ENCODE measurements at places on chromosomes 7 and 10.

GRCh38 chr10:100518761-100519241, 860 bp downstream of the SEC31B start:
- DNase-seq, result peak; percentile 43

DNA sequence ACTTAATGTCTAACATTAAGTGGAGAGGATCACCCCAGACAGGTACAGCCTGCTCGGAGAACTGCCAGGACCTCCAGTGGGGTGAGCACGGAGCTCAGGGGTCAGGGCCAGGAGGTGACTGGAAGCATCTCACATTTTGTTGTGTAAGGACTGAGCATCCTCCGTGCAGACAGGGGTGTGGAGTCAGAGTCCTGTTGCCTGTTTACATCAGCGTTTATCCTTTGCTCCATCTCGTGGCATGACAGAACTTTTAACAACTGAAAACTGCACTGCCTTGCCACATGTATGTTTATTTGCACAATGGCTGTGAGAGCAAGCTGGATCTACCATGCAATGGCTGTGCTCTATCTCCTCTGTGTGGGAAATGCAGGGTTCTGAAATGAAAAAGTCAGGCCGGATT, 175.4 kb upstream of the AKR1E2 start:
- DNase-seq, result no peak

DNA sequence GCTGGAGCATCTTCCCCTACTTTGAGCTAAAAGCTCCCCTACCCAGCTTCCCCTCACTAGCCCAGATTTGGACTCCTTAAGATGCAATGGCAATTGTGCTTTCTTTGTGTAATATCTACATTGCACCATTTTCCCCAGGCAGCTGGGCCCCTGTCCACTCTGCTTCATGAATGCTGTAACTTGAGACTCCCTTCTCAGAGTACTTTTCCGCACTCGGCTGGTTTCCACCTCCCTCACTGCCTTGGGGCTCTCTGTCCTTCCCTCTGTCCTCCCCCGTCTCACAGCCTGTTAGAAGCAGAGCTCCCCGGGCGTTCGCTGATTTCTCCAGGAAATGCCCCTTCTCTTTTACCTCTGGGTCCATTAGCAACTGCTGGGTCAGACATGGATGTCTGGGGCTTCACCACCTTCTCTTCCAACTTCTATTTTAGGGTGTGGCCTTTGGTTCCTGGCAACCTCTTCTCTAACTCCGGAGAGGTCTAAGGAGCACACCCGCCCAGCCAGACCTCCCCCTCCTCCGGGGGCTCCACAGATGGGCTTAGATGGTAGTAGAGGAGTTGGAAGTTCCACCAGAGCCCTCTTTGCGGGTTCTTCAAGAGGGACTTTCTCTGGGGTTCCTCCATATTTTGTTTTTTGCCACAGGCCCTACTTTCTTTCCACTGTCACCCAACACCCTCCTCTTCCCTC, 2.9 kb upstream of the TMEM72 start:
- no peak for DNase-seq

DNA sequence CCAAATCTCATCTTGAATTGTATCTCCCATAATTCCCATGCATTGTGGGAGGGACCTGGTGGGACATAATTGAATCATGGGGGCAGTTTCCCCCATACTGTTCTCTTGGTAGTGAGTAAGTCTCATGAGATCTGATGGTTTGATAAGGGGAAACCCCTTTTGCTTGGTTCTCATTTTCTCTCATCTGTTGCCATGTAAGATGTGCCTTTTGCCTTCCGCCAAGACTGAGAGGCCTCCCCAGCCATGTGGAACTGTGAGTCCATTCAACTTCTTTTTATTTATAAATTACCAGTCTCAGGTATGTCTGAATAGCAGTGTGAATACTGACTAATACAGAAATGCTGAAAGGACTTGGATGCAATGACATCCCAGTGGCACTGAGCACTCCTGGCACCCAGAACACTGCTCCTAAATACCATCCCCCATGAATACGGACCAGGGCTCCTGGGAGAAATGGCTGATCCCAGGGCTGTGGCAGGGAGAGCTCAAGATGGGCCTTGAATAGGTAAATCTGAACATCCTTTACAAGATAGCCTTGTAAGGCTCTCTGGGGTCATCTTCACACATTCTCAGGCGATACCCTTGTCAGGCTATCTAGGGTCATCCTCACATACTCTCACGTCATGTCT, 19.4 kb downstream of the ZFAND2A start:
- DNase-seq, result no peak

DNA sequence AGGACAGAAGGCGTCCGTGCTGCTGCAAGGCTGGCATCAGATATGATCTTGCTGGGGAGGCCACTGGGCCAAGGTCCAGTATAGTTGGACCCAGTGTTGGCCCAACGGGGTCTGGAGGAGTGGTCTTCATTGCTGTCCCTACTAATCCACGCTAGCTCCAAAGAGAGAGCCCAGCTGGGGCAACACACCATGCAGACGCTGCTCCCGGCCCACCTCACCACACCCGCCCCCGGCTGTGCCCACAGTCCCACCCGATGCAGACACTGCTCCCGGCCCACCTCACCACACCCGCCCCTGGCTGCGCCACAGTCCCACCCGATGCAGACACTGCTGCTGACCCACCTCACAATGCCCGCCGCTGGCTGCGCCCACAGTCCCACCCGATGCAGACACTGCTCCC, 121.5 kb downstream of the VIPR2 start:
- no peak for DNase-seq

- no peak for DNase-seq
Measured at GRCh38 chr10:107054469-107055156, 109.9 kb downstream of the SORCS1 start.

- no peak for DNase-seq
Measured at GRCh38 chr10:31582365-31583052, 263.5 kb downstream of the ZEB1 start.

DNA sequence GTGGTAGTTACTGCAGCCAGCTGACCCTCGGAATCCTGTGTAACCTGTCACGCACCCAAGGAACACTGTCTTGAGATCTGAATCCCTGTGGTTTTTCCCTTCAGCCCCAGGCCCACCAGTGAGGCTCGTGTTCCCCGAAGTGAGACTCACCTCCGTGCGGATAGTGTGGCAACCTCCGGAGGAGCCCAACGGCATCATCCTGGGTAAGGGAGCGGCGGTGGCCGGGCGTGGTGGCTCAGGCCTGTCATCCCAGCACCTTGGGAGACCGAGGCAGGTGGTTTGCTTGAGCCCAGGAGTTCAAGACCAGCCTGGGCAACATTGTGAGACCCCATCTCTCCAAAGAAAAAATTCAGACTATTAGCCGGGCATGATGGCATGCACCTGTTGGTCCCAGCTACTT, 549.9 kb upstream of the FOXK1 start:
- DNase-seq, result no peak

- no peak for DNase-seq
Measured at GRCh38 chr7:146791344-146792285, 675.0 kb downstream of the CNTNAP2 start.

- no peak for DNase-seq
Measured at GRCh38 chr10:44967616-44968015, 8.0 kb downstream of the RASSF4 start.

- no peak for DNase-seq
Measured at GRCh38 chr7:77649716-77650349, 46.4 kb upstream of the RSBN1L start.

DNA sequence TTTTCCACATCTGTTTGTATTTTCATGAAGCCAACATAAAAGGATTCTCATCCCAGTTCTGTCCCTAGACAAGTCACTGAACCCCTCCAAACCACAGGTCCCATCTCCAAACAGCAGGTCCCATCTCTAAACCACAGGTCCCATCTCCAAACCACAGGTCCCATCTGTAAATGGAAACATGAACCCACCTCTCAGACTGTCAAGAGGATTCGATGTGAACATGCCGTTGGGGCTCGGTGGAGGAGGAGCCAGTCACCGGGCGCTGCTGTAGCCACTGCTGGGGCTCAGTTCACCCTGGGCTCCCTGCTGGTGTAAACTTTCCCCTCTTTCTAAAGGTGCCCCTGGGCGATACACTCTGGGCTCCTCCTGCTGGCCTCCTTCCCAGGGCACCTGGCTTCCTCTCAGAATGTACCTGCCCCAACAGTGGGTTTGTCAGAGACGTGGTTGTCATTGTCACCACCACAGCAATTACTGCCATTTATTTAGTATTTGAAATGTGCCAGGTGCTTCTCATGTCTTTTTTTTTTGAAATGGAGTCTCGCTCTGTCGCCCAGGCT, 13.0 kb downstream of the LHPP start:
- no peak for DNase-seq

DNA sequence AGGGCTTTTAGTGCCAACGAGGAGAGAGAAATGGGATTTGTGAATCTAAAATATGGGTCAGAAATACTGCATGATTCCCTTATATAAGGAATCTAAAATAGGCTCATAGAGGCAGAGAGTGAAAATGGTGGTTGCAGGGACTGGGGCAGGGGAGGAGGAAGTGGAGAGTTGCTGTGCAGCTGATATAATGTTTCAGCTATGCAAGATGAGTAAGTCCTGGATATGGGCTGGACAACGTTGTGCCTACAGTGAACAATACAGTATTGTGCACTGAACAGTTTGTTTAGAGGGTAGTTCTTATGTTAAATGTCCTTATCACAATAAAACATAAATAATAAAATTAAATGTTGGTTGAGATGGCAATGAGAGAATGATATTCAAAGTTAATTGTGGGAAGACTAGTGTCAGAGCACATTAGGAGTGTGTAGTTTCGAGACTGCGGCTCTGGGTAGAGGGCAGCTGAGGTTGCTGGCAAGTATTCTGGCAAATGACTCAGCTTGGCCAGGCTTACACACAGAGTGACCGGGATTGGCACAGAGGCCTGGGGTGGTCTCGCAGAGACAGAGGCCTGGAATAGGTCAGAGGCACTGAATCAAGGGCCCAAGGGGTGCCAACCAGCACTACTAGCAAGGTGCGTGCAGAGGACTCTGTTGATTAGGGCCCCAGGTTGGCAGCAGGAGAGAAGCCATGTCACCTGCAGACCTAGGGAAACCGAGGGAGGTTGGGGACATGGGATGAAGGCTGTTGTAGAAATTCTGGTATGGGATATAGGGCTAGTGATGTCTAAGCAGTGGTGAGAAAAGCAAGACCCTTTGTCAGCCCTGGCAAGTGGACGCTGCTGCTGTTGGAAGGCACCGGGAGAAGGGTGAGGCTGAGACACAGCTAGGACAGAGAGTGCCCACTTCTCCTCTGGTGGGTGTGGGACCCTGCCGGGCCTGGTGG, 2.8 kb upstream of the DEPP1 start:
- DNase-seq, result no peak

DNA sequence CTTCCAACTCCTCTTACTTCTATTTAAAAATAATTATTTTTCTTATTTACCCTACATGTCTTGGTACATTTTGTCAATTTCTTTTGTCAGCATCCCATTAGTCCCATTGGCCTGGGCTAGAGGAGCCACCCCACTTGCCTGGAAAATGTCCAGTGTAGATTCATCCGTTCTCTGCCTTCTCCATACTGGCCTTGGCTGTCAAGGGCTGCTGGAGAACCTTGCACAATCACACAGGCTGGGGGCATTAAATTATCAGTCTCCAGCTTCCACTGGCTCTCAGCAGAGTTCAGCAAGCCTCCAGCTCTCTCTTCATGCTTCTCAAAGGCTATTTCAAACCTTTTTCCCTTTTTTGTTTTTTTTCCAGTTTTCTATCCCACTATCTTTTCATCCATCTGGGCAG, 13.8 kb upstream of the ZCCHC24 start:
- no peak for DNase-seq

- DNase-seq, result no peak
Measured at GRCh38 chr10:129790715-129791446, 173.2 kb downstream of the EBF3 start.

- DNase-seq, result no peak
Measured at GRCh38 chr7:22385326-22385725, 28.4 kb upstream of the RAPGEF5 start.

- DNase-seq, result no peak
Measured at GRCh38 chr10:1715821-1716220, 21.5 kb downstream of the ADARB2 start.

DNA sequence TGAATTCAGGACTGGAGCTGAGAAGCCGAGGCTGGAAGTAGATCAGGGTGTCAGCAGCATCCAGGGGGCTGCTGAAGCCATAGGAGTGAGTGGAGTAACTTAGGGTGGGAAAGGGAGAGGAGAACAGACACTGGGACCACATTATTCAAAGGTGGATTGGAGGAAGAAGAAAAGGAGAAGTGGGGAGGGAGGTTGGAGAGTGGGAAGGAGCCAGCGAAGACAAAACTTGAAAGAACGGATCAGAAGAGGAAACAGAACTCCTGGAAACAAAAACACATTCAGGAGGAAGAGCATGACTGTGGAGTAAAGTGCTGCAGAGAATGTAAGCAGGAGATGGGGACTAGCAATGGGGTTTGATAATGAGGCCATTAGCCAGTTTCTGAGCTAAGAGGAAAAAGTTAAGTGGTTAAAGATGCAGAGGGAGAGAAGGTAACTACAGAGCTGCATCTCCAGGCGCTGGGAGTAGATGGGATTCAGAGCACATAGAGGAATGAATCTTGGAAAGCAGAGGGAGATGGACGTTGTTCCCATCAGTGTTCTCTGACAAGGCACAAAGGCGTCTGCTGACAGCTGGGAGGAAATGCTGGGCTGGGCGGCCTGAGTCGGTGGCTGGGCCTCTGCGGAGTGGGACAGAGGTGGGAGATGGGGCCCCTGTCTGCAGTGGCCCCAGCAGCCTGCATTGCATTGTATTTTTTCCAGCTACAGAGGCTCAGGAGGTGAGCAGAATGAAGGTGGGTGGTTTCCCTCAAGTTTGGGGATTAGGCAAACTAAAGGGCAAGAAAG, 63.1 kb upstream of the LEP start:
- DNase-seq, result no peak

- DNase-seq, result no peak
Measured at GRCh38 chr10:98338896-98339295, 70.9 kb upstream of the LOXL4 start.

DNA sequence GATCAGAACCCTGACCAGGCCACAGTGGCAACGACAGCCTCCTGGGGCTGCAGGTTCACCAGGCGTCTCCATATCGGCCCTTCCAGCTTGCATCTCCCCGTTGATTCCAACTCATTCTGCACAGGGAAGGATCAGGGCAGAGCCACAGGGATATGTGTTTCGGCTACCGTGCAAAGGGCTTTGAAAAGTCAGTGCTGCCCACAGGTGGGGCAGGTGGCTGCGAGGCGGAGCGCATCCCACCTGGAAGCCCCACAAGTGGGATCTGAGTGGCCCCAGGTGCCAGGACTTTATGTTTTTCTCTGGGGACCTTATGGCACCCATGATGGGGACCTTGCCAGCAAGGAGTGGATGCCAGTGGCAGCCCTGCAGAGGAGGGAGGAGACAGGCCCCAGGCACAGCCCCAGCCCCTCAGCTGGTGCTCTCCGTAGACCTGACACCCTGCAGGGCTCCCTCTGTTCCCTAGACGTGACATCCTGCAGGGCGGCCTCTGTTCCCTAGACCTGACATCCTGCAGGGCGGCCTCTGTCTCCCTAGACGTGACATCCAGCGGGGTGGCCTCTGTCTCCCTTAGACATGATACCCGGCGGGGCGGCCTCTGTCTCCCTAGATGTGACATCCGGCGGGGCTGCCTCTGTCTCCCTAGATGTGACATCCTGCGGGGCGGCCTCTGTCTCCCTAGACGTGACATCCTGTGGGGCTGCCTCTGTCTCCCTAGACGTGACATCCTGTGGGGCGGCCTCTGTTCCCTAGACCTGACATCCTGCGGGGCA, 189.4 kb downstream of the ELFN1 start:
- DNase-seq, result no peak
